IPS-NIHi11 (cell line): ENCODE measurements at places on chromosomes 7 and 10.

DNA sequence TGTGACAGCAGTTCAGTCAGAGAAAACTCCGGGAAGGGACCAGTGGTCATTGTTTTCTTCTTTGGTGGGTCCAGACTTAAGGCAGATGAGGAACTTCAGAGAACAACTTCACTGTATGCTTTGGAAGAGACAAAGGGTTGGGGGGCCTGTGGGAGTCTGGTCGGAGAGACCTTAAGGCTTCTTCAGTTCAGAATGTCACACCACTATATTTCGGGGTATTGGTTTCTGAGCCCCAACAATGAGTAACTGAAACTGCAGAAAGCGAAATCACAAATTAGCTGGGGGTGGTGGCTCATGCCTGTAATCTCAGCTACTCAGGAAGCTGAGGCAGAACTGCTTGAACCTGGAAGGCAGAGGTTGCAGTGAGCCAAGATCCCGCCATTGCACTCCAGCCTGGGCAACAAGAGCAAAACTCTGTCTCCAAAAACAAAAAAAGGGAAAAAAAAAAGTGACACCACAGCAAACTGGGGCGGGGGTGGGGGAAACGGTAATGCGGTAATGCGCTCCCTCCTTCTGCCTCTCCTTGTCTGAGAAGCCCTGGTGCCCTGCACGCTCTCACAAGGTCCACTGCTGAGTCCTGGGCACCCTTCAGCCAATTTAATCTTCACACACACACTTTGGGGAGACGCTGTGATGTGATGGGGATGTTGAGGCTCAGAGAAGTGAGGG lies 2.2 kb upstream of the ADIRF start:
- no peak for DNase-seq

GRCh38 chr10:11238893-11239292 lies 221.2 kb downstream of the CELF2 start:
- no peak for DNase-seq

DNA sequence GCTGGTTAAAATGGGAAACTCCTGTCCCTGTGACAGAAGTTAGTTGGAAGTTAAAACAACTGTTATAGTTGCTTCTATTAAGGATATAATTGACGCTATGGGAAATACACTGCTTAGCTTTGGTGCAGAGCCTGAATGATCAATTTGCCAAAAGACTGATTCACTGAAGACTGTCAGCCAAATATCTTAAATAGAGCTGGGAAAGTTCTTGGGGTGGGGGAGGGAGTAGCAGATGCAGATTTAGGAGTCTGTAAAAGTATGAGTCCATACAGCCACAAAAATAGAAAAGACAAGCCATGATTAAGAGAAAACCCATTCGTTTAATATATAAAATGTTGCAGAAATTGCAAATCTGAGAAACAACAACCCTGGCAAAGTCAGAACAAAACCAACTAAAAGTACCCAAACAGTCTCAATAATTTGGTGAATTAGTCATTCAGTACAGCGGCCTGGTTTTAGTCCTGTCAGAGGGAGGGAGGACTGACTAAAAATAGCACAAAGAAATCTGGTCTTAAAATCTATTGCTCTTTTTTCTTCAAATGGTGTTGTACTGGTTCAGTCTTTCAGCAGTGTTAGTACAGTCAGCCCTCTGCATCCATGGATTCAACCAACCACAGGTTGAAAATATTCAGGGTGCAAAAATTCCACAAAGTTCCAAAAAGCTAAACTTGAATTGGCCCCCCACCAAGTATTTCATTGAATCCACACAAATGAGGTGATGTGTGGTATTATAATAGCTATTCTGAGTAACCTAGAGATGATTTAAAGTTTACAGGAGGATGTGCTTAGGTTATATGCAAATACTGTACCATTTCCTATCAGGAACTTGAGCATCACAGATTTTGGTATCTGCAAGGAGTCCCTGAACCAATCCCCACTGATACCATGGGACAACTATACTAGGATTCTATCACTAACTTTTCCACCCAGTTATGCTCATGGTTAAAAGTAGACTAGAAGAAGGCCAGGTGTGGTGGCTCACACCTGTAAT lies 30.0 kb downstream of the STK17A start:
- DNase-seq: no peak

DNA sequence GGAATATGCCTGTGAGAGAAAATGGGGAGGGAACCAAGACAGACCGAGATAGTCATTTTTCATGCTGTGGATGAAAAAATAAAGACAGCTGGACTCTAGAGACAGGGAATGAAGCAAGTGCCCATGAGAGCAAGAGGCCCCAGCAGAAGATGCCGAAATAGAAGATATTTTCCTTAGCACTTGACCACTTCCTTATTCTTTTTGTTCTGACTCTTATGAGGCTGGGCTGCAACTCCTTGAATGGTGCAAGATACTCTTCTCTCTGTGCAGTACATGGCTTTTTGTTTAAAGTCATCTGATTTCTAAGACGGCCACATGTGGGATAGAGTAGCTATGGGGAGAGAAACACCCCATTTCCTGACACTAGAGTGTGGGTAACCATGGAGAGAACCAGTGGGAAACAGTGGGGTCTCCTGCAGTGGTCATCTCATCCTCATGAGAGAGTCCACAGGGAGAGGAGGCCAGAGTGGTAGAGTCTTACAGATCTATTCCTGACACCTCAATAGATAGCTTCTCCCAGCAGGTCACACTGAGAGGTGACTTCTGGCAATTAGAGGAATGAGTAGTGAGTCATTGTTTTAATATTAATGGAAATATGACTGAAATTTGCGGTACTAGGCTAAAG lies 18.0 kb upstream of the VCL start:
- DNase-seq: no peak
